ENCODE measurements at places on chromosomes 7 and 10. TPM values are rescaled to one million over a fixed set of nuclear protein-coding genes. Genes with fewer than 3 reads are reported as not detected.

The ABCA13 gene
- under 0.01 TPM for total RNA-seq

The ACSL5 gene
- total RNA-seq: 10.6 TPM

The SPDYE2B gene
- total RNA-seq: not detected

The RAMP3 gene
- total RNA-seq: not detected

The CDHR1 gene
- 0.13 TPM for total RNA-seq

The ELMO1 gene
- 77.8 TPM for total RNA-seq

The AKR1C1 gene
- total RNA-seq: 7.2 TPM

The HHEX gene
- 78.8 TPM for total RNA-seq

The NT5C3A gene
- 34.0 TPM for total RNA-seq

The ITGB8 gene
- 5.5 TPM for total RNA-seq

The PRF1 gene
- total RNA-seq: not detected

The HABP2 gene
- not detected for total RNA-seq

The GDF2 gene
- total RNA-seq: not detected

The COL13A1 gene
- total RNA-seq: 73.0 TPM

The METTL27 gene
- 4.7 TPM for total RNA-seq

The RFC2 gene
- total RNA-seq: 25.3 TPM

The SLC18A2 gene
- total RNA-seq: under 0.01 TPM

The RNF148 gene
- total RNA-seq: 4.4 TPM

The GPR15LG gene
- total RNA-seq: not detected

The MRLN gene
- total RNA-seq: not detected

The DLX5 gene
- not detected for total RNA-seq

The CAMK2B gene
- total RNA-seq: 1.1 TPM

The COL17A1 gene
- 1.7 TPM for total RNA-seq

The GPR158 gene
- under 0.01 TPM for total RNA-seq

The CPA1 gene
- not detected for total RNA-seq

The SUGCT gene
- 1.8 TPM for total RNA-seq

The ATP5F1C gene
- total RNA-seq: 384 TPM

The SSC4D gene
- 0.13 TPM for total RNA-seq

The ITPRID1 gene
- not detected for total RNA-seq

The CLDN12 gene
- 10.2 TPM for total RNA-seq

The COBL gene
- not detected for total RNA-seq

The LGI1 gene
- not detected for total RNA-seq

The TMEM236 gene
- total RNA-seq: 0.14 TPM

The ASAH2 gene
- total RNA-seq: 0.27 TPM

The GIMAP6 gene
- 156 TPM for total RNA-seq

The OLAH gene
- not detected for total RNA-seq

The ADGRA1 gene
- total RNA-seq: not detected

The ATG9B gene
- total RNA-seq: under 0.01 TPM
